ENCODE measurements at places on chromosomes 13 and 19.

- DNase-seq: no peak
Measured at GRCh38 chr19:51559240-51559639, 11.8 kb upstream of the ZNF175 start.

GRCh38 chr13:109088624-109088917 is 459.2 kb downstream of the MYO16 start:
- DNase-seq: no peak

- DNase-seq: no peak
Measured at GRCh38 chr13:23447927-23448326, 14.4 kb upstream of the SACS start.

GRCh38 chr19:30877661-30878113 is 471.5 kb downstream of the TSHZ3 start:
- no peak for DNase-seq

- DNase-seq: no peak
Measured at GRCh38 chr13:89737051-89737450, 1610.4 kb upstream of the MIR17HG start.

DNA sequence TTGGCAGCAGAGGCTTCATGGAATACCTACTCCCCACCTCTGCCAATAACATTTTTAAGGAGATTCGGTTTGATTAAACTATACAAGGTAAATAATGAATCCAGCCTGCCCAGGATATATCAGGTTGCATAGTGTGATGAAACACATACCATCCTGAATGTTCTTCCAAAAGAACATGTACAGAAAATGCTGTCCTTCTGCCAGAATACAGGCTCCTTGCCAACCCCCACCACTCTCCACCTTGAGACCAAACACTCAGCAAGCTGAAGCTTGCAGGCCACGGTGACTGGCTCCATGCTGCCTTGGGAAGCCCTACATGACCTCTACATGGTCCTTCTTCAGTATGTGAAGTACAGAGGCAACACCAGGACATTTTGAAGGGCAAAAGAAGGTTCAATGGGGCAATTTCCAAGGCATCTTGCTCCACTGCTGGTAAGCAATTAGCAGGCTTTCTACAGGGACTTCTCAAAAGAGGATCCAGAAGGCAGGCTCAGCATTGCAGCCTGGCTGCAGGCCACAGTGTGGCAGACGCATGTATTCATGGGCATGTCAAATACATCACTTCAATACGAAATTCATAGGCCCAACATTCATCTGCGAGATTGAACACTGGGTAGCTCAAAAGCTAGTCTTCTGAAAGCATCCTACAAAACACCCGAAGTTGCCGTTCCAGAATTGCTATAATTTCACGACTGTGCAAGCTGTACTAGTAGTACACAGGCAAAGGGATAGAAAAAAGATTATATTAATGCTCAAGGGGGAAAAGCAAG is 62.4 kb upstream of the SERP2 start:
- no peak for DNase-seq

GRCh38 chr13:22270881-22271280 is 600.0 kb downstream of the FGF9 start:
- no peak for DNase-seq

GRCh38 chr19:49779731-49780555 is 13.1 kb downstream of the AP2A1 start:
- no peak for DNase-seq

DNA sequence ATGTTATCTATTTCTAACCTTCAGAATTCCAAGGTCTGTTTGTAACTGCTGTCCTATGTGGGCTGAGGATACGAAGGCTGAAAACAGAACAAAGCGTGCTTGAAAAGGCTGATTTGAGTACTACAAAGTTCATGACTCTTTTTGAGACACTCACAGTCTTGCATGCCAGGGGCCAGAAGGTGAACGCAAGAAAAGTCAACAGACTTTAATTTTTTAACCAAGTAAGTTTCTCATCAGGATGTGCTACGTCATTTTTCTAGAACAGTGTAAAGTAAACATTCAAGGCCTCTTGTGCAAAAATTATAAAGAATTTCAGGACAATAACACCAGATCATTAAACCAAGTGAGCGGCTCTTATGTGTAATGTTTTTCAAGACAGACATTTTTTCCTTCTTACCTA is 163.5 kb downstream of the COG6 start:
- DNase-seq: no peak

DNA sequence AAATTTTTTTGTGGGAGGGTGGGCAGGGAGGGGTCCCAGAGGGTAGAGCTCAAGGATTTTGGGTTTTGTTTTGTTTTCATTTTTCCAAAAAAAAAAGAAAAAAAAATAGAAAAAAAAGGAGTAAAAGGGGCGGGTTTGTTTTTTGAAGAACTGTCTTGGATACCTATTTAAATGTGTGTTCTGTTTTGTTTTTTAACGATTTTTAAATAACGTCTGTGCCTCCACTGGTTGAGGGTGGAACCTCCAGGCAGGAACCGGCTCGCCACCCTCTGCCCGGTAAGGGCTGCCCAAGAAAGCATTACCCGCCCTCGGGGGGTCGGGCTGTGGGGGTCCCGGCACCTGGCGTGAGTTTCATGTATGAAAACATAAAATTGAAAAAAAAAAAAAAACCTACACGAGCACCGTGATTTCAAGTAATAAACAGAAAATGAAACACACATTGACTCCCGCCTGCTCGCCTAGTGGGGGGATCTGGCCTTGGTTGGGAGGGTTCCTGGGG is 10.4 kb downstream of the MIDN start:
- DNase-seq: no peak

DNA sequence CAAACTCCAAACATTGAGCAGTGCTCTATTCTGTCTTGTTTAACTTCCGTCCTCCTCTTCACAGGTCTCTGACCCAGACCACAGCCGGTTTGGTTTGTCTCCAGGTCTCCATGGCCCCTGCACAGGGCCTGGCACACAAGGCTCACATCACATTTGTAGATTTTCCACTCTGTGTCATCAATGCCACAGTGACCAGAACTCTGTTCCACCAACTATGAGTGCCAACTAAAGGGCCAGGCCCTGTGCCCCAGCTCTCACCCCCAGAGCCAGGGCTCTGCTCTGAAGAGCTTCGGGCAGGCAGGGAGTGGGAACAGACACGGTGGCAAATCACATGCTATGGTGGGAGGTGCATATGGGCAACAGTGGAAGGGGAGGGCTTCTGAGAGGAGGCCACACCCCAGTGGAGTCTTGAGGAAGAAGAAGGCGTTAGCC is 16.0 kb downstream of the SMG9 start:
- DNase-seq: no peak

DNA sequence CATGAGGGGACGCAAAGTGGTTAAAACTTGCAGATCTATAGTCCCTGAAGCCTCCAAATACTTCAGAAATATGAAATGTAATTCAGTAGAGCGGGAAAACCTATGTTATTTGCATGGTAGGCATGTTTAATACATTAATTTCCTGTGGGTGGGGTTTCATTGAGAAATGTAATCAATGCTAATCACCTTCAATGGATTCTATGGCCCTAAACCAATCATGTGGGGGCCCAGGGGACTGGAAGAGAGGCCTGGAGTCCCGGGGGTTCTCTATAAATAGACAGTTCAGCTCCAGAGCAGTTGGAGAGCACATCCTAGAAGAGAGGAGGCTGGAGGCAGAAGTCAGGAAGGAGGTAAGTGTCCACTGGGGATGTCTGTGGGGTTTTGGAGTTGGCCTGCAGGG is at the start of gene ZSCAN5C:
Gene ZSCAN5C, plus strand, starts transcription at position 301 of the 400 bp plus-strand sequence. CDS start 3,641 bp downstream, outside the sequence.
- no peak for DNase-seq

GRCh38 chr19:35000647-35001501 is 751 bp downstream of the GRAMD1A start:
- peak; percentile 53 for DNase-seq

GRCh38 chr13:47564041-47564440 is 437.0 kb downstream of the SUCLA2 start:
- DNase-seq: no peak

DNA sequence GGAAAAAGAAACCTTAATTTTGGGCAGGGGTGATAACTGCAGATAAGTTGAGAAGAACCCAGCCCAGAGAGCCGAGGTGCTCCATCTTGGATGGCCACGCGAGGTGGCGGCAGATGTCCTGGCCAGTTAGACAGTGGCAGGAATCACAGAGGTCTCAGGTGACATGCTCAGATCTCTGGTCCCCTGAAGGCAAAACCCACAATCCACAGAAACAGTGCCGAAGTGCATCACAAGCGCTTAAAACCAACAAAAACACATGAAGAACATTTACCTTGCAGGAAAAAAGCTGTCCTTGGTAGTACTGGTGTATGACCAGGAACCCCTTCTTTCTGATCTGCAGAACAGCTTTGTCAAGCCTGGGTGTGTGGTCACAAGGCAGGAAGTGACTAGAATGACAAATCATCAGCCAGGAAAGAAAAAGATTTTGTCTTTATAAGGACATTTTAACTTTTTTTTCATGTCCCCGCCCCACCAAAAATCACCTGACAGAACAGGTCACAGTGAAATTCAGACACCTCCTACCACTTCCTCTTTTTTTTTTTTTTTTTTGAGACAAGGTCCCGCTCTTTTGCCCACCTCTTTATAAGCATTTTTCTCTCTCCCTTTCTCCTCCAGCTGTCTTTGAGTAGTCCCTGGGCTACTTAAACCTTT is at the start of gene LCP1:
Gene LCP1, minus strand, starts transcription at position 338 of the 651 bp plus-strand sequence. CDS start 22,515 bp downstream, outside the sequence.
- peak; percentile 76 for DNase-seq

DNA sequence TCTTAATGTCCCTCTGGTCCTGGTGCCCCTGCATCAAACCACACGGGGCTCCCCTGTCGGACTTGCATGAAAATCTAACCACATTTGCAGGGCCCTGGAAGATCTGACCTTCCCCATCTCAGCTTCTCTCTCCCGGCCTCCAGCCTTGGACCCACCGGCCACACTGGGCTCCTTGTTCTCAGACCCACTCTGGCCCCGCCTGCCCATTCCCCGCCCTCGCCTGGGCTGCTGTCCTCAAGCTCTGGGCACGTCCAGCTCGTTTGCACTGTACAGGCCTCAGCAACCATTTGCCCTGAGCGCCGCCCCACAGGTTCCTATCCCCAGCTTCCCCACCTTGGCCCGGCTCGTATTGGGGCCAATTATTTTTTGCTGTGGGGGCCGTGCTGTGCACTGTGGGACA is 10.5 kb downstream of the MYO9B start:
- DNase-seq: no peak

- peak; percentile 37 for DNase-seq
Measured at GRCh38 chr19:1618157-1619093, 13.2 kb upstream of the UQCR11 start.

- DNase-seq: no peak
Measured at GRCh38 chr13:79533781-79534400, 52.9 kb downstream of the NDFIP2 start.

DNA sequence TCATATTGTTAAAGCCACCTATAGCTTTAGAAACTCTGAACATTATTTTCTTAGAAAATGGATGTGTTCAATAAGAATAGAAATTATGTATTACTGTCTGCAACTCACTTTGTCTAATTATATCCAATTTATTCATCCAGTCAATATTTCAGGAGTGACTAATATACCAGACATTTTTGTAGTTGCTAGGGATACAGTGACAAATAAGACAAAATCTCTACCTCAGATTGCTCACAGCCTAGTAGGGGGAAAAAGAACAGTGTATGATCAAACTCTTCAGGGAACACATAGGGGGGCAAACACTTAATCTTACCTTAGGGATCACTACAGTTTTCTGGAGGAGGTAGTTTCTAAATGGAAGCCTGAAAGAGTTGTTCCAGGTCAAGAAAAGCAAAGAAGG is 8.6 kb downstream of the BRCA2 start:
- no peak for DNase-seq

GRCh38 chr19:54955376-54955775 is 8.0 kb upstream of the NLRP7 start:
- no peak for DNase-seq

GRCh38 chr13:103757361-103757760 is 691.1 kb upstream of the SLC10A2 start:
- DNase-seq: peak; percentile 4

DNA sequence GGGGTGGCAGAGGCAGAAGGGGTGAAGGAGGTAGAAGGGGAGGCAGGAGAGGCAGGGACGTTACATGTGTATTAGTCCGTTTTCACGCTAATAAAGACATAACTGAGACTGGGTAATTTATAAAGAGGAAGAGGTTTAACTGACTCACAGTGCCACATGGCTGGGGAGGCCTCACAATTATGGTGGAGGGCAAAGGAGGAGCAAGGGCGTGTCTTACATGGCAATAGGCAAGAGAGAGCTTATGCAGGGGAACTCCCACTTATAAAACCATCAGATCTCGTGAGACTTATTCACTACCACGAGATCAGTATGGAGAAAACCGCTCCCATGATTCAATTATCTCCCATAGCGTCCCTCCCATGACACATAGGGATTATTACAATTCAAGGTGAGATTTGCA is 19.0 kb upstream of the ACOD1 start:
- no peak for DNase-seq

- DNase-seq: no peak
Measured at GRCh38 chr13:59690857-59691500, 472.7 kb downstream of the DIAPH3 start.

DNA sequence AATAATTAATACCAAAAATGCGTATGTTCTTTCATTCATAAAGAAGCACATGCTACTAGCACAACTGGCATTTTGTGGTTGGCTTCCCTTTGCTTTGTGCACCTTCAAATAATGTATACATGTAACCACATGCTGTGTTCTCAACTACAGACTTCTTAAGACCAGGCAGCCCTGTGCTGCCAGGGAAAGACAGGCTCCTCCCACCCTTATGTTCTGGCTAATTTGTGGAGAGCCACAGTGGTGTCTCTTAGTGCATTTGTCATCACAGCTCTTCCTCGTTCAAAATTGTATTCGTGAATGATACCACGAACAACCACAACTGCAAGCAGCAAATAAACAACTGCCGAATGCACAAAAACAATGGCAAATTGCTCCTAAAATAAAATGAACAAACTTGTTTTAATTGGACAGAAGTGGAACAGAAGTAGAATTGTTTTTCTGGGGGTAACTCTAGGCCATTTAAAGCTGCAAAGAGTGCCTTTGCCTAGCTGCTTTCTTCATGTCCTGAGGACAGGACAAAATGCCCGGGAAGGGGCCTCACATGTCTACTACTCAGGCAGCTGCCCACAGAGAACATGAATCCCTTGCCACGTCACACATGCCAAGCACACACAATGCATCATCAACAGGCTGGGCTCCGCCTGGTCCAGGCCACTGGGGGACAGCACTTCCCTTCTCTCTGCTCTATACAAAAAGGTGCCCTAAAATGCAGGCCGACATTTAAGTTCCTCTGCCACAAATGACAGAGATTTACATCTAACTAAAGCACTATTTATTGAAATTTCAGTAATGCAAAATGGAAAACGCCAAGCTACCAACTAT is 21.7 kb downstream of the IRS2 start:
- DNase-seq: peak; percentile 44

GRCh38 chr13:41780715-41781706 is 179.9 kb downstream of the VWA8 start:
- peak; percentile 65 for DNase-seq

Data from Kasumi-1 (cell line).